ENCODE measurements at places on chromosomes 6 and 20.

DNA sequence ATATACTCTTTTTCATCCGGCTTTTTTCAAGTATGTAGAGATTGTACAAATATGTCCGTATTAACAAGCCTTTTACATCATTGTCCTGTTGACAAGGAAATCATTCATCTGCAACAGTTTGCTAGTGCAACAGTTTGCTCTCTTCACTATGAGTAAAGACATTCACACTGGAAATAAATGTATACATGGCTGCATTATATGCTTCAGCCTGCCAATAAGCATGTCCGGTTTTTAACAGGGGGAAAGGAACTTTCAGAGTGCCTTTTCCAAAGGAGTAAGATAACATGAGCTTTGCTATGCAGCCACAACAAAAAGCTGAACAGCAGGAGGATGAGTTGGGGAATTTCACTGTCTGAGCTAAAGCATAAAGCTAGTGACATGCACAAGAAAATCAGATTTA is 99.4 kb upstream of the ADTRP start:
- no peak for DNase-seq

DNA sequence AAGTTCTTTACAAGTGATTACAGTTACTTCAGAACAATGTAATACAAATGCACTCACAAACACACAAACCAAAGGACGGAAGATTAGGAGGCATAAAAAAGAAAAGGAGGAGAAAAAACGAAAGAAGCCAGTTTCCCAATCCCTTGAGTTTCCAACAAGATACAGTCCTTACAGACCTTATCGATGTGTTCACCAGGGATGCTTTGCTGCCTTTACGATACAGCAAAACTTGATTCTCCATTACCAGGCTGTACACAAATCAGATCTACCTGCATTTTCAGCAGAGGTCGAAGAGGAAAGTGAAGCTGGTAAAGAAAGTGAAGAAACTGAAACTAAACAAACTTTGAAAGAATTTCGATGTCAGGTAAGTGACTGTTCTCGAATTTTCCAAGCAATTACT is 62.6 kb upstream of the SMIM8 start:
- no peak for DNase-seq

- no peak for DNase-seq
Measured at GRCh38 chr20:38286586-38287531, 17.1 kb upstream of the BPI start.

DNA sequence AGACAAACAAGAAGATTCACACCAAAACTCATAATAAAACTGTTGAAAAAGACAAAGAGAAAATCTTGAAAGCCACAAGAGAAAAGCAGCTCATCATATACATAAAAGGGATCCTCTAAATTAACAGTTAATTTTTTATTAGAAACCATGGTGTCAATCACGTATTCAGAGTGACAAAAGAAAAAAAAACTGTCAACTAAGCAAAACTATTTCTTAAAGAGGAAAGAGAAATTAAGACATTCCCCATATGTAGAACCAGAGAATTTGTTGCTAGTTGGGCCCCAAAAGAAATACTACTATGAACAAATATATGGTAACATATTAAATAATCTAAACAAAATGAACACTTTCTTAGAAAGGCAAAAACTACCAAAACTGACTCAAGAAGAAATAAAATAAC is 74.3 kb upstream of the TENT5A start:
- DNase-seq = no peak

DNA sequence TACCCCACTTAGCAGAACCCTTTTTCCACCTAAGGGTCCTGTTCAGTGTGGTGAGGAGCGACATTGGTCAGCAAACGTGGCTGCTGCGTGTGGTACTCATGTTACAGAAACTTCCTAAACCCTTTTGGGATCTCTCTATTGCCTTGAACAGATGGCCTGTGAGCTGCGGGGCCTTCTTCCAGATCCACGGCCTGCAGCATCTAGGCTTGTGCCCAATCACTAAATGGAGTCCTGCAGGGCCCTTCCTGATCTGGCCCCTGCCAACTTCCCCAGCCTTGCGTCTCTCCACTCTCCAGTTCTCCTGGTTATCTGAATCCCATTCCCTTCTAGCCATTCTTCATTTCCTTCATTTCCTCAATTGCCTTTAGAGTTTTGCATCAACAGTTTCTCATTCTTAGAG is 85.6 kb downstream of the PDE7B start:
- no peak for DNase-seq

DNA sequence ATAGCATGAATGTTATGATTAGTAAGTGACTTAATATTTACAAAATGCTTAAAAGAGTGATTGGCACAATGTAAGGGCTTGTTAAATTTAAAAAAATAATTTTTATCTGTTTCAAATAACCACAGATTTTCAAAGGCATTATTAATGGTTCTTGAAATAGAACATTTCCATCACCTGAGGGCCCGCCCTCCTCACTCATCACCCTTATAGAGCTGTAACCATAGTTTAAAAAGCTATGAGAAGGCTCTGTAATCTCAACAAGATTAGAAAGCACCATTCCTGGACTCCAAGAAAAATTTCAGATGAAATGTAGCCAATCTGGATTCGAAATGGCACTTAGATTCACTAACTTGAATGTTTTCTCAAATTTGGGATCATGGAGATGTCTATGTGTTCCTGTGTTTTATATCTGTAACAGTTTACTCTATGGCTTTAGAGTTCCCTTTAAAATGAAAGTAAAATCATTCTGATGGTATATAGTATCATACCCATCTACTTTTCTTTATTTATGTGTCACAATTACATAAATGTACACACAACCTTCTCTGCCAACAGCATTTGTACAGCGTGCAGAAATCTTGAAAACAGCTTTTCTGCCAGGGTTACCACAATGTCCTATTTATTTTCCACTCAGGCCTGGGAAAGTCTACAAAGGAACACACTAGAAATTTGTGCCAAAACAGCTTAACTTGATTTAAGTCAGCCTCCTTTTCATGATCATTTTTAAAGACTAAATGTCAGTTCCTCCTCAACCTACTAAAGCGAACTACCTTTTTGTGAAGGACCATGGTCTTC is 207.7 kb downstream of the TBX18 start:
- DNase-seq = no peak

DNA sequence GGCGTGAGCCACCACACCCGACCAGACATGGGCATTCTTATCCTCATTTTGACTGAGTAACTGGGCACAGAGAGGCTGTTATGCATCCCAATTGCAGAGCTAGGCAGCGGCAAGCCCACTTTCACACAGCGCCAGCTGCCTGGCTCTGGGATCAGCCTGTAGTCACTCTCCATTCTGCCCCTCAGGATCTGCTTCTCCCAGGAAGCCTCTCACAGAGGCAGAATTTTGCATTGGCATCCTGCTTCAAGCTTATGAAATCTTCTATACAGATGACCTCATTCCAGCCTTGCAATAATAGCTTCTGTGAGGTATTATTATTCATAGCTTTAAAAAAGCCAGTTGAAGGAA is 37.0 kb upstream of the IER3 start:
- no peak for DNase-seq

GRCh38 chr6:3393836-3394202 is 63.0 kb downstream of the SLC22A23 start:
- DNase-seq = no peak

DNA sequence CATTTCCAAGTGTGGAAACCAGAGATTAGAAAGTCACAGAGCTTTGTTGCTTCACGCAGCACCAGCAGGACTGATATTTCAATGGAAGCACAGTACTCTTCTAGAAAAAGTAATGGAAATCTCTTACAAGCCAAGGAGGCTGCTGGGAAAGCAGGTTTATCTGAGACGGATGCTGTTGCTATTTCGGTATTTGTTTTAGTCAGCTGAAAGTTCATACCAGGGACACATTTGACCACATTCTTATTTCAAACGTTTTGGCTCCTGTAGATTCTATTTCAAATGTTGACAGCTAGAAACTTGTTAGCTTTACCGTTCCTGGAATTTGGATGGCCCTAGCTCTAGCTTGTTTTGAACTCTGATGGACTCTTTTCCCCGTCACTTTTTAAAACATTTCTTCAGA is 3.7 kb upstream of the TMEM242 start:
- DNase-seq = no peak

DNA sequence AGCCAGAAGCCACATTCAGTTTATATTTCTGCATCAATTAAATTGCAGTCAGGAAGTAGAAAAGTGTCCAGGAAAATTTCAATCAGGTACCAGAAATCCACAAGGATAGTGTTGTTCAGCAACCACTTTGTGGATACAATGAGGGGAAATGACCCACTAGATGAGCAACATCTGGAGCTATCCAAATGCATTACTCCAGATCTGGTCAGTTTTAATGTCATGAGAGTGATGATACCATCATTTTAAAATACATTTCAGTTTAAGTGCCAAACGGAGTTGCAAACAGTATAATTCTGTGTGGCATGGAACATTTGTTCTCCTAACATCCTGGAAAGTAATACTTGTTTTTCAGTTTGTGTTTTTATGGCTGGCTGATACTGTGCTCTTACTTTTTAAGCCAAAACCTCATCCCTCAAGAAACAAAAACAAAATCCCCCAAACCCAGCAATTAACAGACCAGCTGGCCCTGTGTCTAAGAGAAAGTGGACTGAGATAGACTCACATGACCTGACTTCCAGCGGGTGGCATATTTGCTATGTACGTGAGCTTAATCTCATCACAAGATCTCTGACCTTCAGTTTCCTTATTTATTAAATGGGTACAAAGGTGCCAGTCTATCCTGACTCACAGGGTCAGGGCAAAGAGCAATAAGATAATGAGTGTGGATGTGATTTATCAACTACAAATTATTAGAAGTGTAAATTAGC is 58.8 kb upstream of the CNKSR3 start:
- no peak for DNase-seq

DNA sequence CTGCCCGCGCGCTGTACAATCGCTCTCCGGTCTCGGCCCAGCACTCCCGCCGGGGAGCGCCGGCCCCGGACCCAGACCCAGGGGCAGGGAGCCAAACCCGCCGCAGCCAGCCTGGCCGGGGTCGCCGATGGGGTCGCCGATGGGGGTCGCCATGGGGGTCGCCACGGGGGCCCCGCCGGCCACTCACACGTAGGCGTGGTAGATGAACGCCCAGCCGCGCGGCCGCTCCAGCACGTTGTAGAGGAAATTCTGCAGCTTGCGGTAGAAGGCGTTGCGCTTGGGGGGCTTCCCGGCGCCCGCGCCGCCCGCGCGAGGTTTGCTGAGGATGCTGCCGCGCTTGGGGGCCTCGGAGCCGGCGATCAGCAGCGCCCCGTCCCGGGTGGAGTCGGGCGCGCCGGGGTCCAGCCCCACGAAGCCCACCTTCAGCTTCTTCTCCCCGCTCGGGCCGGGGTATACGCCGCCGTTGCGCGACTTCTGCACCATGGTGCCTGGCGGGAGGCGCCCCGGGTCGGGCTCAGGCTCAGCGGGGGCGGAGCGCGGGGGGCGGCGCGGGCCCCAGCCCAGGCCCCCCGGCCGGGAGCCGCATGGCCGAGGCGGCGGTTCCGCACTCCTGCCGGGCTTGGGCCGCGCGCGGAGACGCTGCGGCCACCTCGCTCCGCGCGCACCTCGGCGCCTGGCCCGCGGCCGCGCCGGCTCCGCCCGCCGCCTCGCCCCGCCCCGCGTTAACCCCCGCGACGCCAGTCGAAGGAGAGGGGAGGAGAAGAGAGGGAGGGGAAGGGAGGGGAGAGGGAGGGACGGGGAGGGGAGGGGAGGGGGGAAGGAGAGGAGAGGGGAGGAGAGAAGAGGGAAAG is at the start of gene KCNQ2:
Gene KCNQ2, minus strand, starts transcription at position 675 of the 851 bp plus-strand sequence. Its CDS starts 192 bp downstream, at position 483.
- DNase-seq = no peak

DNA sequence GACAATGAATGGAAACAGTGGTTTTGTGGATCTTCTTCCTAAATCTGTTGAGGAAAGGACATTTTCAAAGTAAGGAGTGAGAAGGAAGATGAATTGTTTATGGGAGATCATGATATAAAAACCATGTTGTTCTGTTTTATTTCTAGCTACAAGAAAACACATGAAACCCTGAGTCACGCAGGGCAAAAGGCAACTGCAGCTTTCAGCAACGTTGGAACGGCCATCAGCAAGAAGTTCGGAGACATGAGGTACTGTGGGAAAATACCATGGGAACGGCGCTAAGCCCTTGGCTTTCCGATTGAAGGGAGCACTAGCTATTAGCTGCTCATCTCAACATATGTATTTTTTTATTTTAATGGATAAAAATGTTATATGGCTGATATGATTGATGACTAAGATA is 53.6 kb downstream of the HDDC2 start:
- no peak for DNase-seq

- DNase-seq = no peak
Measured at GRCh38 chr6:165059032-165059431, 250.4 kb downstream of the C6orf118 start.

DNA sequence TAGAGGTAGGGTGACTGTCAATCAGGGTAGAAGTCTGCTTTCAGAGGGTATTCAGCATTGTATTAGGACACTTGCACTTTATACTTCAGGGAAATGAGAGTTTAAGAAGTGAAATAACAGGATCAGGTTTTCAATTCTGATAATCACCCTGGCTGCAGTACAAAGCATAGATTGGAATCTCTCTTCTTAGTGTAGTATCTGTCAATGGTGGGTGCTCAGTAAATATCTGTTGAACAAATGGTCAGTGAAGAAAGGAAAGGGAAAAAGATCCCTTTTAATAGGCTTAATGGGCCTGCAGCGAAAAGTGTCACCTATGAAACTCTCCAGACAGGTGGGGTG is 18.7 kb downstream of the TUBB2B start:
- no peak for DNase-seq

DNA sequence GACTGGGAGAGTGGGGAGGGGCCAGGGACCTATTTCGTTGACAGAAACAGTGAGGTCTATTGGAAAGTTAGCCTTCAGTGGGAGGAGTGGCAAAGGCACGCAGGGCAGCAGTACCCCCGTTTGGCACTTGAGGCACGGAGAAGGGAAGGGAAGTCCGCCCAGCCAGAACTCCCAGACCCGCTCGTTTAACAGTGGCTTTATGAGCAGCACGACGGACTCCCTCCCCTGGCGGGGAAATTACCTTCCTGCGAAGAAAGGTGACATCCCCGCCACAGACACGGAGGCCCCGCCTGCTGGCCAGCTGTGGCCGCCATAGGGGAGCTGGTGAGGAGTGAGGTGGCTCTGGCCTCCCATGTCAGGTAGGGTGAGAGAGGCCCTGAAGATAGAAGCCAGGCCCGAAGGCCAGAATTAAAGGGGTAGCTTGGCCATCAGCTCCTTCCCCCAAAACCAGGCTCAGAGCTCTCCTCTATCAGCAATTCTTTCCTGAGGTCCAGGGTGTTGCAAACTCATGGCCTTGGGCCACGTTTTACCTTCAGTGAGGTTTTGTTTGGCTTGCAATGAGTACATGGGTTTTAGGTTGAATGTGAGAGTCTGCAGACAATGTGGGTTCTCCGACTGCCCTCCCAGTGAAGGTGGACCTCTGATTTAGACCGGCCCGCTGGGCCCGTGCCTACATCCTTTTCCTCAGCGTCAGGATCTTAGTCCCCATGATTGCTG is 123.7 kb downstream of the MRPL14 start:
- no peak for DNase-seq

GRCh38 chr6:15391500-15391899 is 145.6 kb downstream of the JARID2 start:
- no peak for DNase-seq

GRCh38 chr6:145722190-145722589 is 13.1 kb downstream of the EPM2A start:
- DNase-seq = no peak

DNA sequence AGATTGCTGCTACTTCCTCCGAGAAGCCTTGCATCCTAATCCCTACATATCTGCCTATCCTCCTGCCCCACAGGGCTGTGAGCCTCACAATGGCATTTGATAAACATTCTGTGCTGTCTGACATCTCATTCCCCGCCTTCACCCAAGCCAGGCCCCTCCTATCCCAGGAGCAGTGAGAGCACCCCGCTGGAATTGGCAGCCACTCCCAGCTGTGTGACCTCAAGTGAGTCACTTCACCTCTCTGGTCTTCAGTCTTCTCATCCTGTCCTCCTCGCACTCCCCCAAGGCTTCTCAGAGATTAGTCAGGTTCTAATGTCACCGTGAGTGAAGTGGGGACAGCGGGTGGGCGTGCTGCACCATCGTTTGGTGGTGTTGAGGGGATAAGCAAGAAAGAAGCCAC is 81.7 kb downstream of the CDH22 start:
- DNase-seq = no peak

All from AML-193 (cell line).